Gastroesophageal sphincter (tissue), 4 donors: ENCODE measurements at places on chromosomes 7 and 10.

- ATAC-seq, result no peak
Observed at GRCh38 chr10:44990965-44991364, 9.8 kb upstream of the ZNF22 start.

DNA sequence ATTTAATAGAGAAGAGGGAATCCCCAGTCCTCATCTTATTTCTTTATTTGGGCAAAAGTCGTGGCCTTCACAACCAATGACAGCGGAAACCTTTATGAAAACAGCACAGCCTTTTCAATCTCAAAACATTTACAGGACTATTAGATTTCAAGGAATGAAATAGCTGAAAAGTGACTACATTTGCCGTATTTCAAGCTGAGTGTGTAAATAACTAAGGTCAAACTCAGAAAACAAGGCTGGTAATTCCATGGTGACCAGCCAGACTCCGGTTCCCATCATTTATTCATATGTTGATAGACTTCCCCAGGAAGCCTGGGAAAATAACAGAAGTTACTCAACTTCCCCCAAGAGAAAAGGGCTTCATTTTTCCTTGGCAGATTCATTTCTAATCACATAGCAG lies 457.3 kb upstream of the NFE2L3 start:
- no peak for ATAC-seq

DNA sequence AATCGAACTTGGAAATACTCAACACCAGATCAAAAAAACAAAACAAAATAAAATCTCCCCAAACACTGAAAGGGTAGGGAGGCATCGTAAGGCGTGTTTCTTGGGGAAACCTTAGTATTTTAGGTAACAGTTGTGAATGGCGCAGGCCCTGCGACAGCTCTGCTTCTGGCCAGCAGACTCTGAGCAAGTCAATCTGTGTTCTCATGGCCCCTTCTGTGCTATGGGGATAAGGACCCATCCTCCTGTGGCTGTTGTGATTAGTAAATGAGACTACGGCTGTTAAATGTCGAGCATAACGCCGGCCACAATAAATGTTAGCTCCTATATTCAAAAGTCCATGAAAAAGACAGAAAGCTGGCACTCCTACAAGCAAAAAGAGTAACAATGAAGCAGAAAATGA lies 27.0 kb downstream of the RPP38 start:
- no peak for ATAC-seq

- no peak for ATAC-seq
Observed at GRCh38 chr7:112699725-112700513, 90.3 kb downstream of the TMEM168 start.

GRCh38 chr7:12557282-12557681 lies 13.2 kb upstream of the SCIN start:
- no peak for ATAC-seq

- ATAC-seq, result no peak
Observed at GRCh38 chr7:50649259-50649885, 84.2 kb upstream of the DDC start.

GRCh38 chr10:24947304-24948097 lies 4.9 kb downstream of the PRTFDC1 start:
- ATAC-seq, result peak; percentile 42

GRCh38 chr7:75906991-75907667 lies 7.8 kb upstream of the POR start:
- ATAC-seq, result no peak

DNA sequence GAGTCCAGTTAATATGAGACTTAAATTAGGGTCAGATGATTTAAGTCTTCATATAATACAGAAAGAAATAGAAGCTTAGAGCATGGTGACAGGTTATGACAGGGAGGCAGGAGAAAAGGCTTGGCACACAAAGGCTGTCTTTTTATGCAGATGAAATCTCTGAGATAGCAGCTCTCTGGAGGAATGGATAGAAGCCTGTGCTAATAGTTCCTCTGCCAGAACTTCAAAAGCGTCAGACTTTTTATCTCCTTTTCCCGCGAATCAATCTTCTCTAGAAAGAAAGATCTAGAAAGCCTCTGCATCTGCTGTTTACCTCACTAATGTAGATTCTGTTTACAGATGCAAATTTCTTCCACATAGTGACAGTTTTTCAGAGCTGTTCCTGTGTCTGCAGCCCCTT lies 1106.2 kb downstream of the XPNPEP1 start:
- ATAC-seq, result no peak

GRCh38 chr7:983004-983615 lies at the start of gene CYP2W1:
CYP2W1 (plus strand) TSS chr7:983181; CDS start chr7:983212, 31 bp downstream.
- ATAC-seq, result no peak

- no peak for ATAC-seq
Observed at GRCh38 chr10:28883741-28884423, 206.6 kb downstream of the BAMBI start.

- ATAC-seq, result peak; percentile 66
Observed at GRCh38 chr7:137846827-137847567, at the start of gene DGKI. DGKI (minus strand) TSS chr7:137846974.

GRCh38 chr7:72493850-72494661 lies 81.9 kb upstream of the CALN1 start:
- no peak for ATAC-seq

DNA sequence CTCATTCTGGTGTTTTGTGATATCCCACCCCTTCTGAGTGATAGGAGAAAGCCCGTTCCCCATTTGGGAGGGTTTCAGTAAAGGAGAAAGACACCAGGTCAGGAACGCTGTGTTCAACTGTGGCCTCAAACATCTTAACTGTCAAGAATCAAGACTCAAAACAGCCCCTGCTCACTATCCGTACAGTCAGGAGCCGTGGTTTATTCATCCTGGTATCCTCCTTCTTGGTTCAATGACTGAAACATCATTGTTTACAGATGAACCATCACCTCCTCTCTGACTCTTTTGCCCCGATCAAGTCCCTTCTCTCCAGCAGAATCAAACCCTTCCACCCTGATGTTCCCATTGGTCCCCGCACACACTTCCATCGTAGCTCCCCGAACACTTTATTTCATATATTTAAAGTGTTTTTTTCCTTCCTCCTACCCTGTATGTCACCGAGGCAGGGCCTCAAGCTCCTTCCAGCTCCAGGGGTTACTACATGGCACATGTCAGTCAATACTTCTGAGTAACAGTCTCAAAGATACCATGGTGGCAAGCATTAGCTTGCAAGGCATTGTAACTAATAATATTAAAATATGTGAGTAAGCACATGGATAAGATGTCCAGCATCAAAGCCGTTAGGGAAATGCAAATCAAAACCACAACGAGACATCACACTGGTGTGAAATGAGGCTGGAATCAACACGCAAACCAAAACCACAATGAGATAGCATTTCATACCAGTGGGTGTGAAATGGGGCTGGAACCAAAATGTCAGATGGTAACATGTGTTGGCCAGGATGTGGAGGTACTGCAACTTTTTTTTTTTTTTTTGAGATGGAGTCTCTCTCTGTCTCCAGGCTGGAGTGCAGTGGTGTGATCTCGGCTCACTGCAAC lies 124.7 kb upstream of the C1QL3 start:
- ATAC-seq, result no peak

DNA sequence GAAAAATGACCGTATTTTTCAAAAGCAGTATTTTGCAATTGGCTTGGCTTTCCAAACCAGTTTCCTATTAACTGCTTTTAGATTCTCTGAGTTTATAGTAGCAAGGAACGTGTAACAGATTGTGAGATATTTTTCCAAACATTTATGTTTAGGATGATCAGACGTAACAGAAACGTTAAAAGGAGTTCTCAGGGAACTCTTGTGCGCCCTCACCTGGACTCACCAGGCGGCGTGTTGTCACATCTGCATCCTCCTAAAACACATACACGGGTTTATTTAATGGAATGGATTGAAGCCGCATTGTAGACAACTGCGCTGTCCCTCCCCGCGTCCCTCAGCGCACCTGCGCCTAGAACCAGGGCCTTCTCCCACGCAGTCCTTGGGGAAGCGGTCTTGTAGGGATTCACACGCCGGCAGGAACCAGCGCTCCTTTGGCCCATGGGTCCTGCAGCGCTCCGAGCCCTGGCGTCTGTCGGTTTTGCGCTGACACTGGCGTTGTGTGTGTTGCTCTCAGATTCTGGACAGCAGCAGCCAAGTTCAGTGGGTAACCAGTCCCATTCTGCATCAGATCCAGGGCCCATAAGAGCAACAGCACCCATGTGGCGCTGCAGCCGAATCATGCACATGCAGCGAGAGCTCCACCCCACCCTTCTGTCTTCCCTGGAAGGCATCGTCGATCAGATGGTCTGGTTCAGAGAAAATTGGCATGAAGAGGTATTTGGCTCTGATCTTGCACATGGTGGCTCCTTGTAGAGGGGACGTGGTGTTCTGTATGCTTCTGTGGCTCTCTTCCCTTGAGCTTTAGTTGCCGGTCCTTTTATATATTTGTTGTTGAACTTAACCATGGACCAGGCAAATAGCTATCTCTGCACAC lies 114.9 kb downstream of the TRRAP start:
- no peak for ATAC-seq
